Left lung (tissue), 14 donors: ENCODE measurements at places on chromosomes 7 and 10. TPM values are rescaled to one million over a fixed set of nuclear protein-coding genes. Genes with fewer than 3 reads are reported as not detected.

CALY gene
- total RNA-seq: not detected

LRMDA gene
- 21.0 TPM for total RNA-seq

CTAGE4 gene
- total RNA-seq: 5.0 TPM

GJC3 gene
- not detected for total RNA-seq

HPSE2 gene
- 0.50 TPM for total RNA-seq

AS3MT gene
- total RNA-seq: 4.7 TPM

SPRN gene
- total RNA-seq: not detected

FAM237B gene
- total RNA-seq: not detected

AKR1D1 gene
- not detected for total RNA-seq

ZNF485 gene
- 5.0 TPM for total RNA-seq

ATRNL1 gene
- 1.1 TPM for total RNA-seq

SHTN1 gene
- total RNA-seq: 36.3 TPM

BZW2 gene
- total RNA-seq: 50.8 TPM

MYL10 gene
- total RNA-seq: not detected

- H3K36me3 ChIP-seq: no peaks in the 10 kb centered on the region
- DNase-seq: no peak
- no peaks in the 10 kb centered on the region for H3K4me1 ChIP-seq
- H3K4me3 ChIP-seq: no peak overlapping the region
- no peaks in the 10 kb centered on the region for H3K27me3 ChIP-seq
- H3K27ac ChIP-seq: no peak overlapping the region
These were observed 303.1 kb downstream of the KCNMA1 start for GRCh38 chr10:77334501-77334900.

GRCh38 chr7:74656441-74656836, 1.1 kb upstream of the GTF2I start:
- no peaks in the 10 kb centered on the region for H3K36me3 ChIP-seq
- peak overlapping the region; percentile 99 for H3K4me3 ChIP-seq
- DNase-seq: peak; percentile 74
- peak overlapping the region; percentile 98 for H3K27ac ChIP-seq
- no peaks in the 10 kb centered on the region for H3K27me3 ChIP-seq

GRCh38 chr7:42342381-42342780, 105.4 kb upstream of the GLI3 start:
- DNase-seq: no peak
- no peaks in the 10 kb centered on the region for H3K27me3 ChIP-seq
- H3K36me3 ChIP-seq: no peaks in the 10 kb centered on the region
- H3K4me3 ChIP-seq: no peak overlapping the region

- DNase-seq: peak; percentile 42
- peaks cover 6% of the 10 kb centered on the region for H3K36me3 ChIP-seq
- H3K4me1 ChIP-seq: no peaks in the 10 kb centered on the region
- H3K27ac ChIP-seq: no peak overlapping the region
- H3K27me3 ChIP-seq: no peaks in the 10 kb centered on the region
These were observed 230.6 kb downstream of the MLLT10 start for GRCh38 chr10:21764466-21765189.

GRCh38 chr7:108283252-108283651, 153.1 kb upstream of the LAMB4 start:
- no peak overlapping the region for H3K27ac ChIP-seq
- no peak for DNase-seq
- H3K4me1 ChIP-seq: no peaks in the 10 kb centered on the region
- no peak overlapping the region for H3K4me3 ChIP-seq
- no peaks in the 10 kb centered on the region for H3K36me3 ChIP-seq

GRCh38 chr10:621981-622740, 67.3 kb downstream of the DIP2C start:
- H3K4me3 ChIP-seq: no peak overlapping the region
- peaks cover 12% of the 10 kb centered on the region for H3K4me1 ChIP-seq
- DNase-seq: no peak
- H3K36me3 ChIP-seq: no peaks in the 10 kb centered on the region
- H3K27me3 ChIP-seq: no peaks in the 10 kb centered on the region

DNA sequence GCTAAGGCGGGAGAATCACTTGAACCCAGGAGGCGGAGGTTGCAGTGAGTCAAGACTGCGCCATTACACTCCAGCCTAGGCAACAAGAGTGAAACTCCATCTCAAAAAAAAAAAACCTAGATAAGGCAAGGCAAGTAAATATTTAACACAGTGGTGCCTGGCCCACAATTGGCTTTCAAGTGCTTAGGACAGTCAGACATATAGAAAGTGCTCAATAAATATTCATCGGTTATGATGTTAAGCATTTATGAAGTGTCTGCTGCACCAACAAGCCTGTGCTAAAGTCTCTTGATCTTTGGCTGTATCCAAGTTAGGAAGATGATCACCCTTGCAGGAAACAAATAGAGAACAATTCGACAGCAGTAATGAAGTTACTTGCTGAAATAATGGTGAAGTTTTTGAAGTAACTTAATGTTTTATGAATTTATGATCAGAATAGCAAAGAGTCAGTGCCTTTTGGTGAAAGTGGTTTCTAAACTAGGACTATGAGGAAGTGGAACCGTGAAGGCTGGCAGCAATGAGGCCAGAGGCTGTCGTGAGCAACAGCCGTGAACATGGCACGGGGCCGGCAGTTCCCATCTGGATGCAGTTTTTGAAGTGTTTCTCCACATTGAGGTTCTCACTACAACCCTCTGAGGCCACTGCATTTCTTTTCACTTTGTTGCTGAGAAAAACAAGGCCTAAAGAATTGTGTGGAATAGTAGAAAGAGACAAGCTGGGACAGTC, 48.1 kb upstream of the GATA3 start:
- DNase-seq: no peak
- H3K27me3 ChIP-seq: no peaks in the 10 kb centered on the region
- H3K36me3 ChIP-seq: peaks cover 31% of the 10 kb centered on the region
- H3K27ac ChIP-seq: no peak overlapping the region

DNA sequence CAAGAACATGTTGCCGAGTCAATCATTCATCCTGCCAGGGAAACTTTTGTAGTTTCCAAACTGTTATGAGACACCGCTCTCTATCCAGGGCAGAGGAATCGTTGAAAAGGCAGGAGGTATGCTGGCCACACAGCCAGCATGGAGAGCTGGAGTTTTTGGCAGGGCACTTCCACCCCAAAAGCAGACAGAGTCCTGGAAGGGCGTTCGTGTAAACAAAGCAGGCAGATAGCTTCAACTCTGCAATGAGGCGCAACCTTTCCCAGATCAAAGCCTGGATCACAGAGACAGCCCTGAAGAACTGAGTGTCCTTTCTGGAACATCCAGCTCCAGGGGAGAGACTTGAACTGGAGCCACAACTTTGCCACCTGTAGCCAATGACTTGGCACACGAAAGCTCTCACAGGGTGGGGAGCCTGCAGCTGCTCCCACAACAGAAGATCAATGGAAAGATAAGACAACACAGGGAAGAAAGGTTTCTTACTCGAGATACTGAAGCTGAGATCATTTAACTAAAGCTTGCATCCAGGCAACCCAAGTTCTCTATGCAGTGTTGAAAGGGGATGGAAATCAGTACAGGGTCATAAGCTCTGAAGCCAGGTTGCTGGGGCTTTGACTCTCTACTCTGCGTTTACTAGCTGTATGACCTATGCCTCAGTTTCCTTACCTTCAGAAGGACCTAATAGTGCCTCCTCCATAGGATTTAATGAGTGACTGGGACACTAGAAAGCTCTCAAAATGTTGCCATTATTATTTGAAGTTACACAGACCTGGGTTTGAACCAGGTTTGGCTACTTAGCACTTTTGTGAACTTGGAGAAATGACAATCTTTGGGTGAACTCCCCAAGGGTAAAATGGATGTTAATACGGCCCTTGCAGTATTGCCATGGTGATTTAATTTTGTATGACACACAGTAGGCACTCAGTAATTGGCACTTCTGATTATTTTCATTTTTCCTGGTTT, 434.8 kb upstream of the NPVF start:
- H3K27ac ChIP-seq: no peak overlapping the region
- no peaks in the 10 kb centered on the region for H3K4me1 ChIP-seq
- H3K4me3 ChIP-seq: no peak overlapping the region
- H3K36me3 ChIP-seq: no peaks in the 10 kb centered on the region
- H3K27me3 ChIP-seq: no peaks in the 10 kb centered on the region

- H3K27me3 ChIP-seq: no peaks in the 10 kb centered on the region
- H3K4me1 ChIP-seq: peaks cover 98% of the 10 kb centered on the region
- no peaks in the 10 kb centered on the region for H3K36me3 ChIP-seq
- peak overlapping the region; percentile 98 for H3K27ac ChIP-seq
- H3K4me3 ChIP-seq: no peak overlapping the region
These were observed 95.4 kb downstream of the FAM53B start for GRCh38 chr10:124648738-124649137.

DNA sequence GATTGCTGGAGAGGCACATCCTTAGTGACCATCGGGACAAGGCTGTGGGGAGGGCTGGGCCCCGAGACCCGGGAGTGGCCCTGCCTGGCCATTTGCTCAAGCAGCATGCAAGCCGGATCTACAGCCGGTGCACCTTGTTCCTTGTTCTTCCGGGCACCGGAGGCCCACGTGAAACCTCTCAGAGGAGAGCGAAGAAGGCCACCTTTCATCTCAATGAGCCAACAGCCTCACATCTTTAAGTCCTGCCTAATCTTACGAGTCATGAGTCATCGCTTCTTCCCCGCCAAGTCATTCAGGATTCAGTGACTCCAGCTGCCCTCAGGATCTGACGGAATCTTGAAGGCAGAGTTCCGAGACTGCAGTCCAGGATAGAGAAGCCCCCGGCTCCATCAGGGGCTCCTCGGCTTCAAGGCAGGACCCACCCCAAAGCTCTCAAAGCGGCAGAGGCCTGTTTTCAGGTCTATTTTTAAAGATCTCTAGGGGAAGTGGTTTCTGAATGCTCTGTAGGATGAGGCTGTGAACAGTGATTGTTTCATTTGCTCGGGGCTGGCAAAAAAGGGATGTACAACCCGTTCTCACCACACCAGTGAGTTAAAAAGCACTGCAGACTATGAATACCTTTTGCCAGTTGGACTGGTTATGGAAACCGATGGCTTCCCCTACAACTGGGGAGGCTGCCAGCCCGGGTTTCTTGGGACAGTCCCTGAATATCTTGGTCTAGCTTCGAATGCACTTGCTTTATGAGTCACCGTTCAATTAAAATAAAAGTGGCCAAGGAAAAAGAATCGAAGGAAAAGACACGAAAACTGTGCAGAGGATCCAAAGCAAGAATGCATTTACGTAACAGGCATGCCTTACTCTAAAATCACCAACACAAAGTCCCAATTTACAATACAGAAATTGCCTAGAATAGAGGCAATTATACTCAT, 57.2 kb upstream of the ECHDC3 start:
- peaks cover 25% of the 10 kb centered on the region for H3K4me1 ChIP-seq
- no peak overlapping the region for H3K4me3 ChIP-seq
- peak overlapping the region; percentile 70 for H3K27ac ChIP-seq
- H3K36me3 ChIP-seq: no peaks in the 10 kb centered on the region

DNA sequence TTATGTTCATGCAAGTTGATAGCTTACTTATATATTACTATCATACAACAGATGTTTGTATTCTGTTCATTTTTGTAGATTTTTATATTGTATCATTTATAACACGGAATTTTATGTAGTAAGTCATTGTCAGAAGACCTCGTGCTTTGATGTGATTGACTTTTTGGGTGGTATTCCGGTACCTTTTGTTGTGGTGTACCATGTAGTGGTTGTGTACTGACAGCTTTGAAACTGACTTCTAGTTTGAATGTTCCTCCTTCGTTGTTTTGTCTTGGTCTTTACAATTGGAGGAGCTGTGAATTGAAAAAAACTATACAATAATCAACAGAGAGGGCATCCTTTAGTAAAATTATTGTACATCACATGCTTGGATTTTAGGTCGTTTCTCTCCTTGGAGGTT, 61.5 kb downstream of the WAC start:
- peak overlapping the region; percentile 25 for H3K27ac ChIP-seq
- H3K36me3 ChIP-seq: no peaks in the 10 kb centered on the region
- H3K4me3 ChIP-seq: no peak overlapping the region
- H3K27me3 ChIP-seq: no peaks in the 10 kb centered on the region
- peaks cover 29% of the 10 kb centered on the region for H3K4me1 ChIP-seq

GRCh38 chr7:2856388-2857169, 12.5 kb upstream of the GNA12 start:
- no peak overlapping the region for H3K4me3 ChIP-seq
- H3K36me3 ChIP-seq: no peaks in the 10 kb centered on the region
- H3K27ac ChIP-seq: no peak overlapping the region
- no peaks in the 10 kb centered on the region for H3K4me1 ChIP-seq
- DNase-seq: no peak

DNA sequence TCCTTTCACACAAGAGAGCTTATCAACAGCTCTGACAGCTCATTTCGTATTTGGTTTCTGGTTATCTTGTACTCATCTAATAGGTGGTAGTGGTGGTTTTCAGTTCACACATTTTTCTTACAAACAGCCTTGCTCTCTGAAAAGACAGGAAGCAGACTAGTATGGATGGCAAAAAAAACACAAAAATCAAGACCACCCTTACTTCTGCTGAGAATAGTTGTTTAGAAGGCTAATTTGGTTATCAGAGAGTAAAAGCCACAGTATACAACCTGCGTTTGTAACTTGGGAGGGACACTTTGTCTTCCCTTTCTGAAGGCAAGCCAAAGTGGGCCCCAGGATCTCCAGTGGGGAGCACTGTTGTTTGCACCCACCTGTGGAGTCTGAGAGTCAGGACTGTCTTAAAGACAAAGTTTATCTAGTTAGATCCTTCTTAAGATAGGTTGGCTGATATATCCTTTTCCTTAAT, 68.0 kb downstream of the PIP4K2A start:
- H3K4me3 ChIP-seq: no peak overlapping the region
- no peaks in the 10 kb centered on the region for H3K27me3 ChIP-seq
- H3K27ac ChIP-seq: no peak overlapping the region
- DNase-seq: no peak
- no peaks in the 10 kb centered on the region for H3K36me3 ChIP-seq

DNA sequence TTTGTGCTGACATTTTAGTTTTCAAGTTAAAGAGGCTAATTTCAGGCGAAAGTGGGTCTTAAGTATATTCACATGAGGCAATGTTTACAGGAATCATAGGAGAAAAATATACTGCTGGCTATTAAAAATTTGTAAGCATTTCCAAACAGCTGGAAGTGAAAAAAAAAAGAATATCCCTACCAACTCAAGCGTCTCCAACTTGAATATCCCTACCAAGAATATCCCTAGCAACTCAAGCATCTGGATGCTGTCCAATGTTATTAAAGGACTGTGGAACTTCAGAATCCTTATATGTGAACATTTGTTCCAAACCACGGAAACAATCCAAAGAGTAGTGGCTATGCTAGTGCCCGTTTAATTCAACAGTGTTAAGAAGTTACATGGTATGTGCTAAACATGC, 1303.0 kb downstream of the GATA3 start:
- no peaks in the 10 kb centered on the region for H3K36me3 ChIP-seq
- H3K27me3 ChIP-seq: no peaks in the 10 kb centered on the region
- H3K4me1 ChIP-seq: no peaks in the 10 kb centered on the region
- H3K4me3 ChIP-seq: no peak overlapping the region
- no peak overlapping the region for H3K27ac ChIP-seq

GRCh38 chr10:74500816-74501215, 325.6 kb upstream of the KAT6B start:
- no peaks in the 10 kb centered on the region for H3K36me3 ChIP-seq
- H3K27ac ChIP-seq: no peak overlapping the region
- peaks cover 2% of the 10 kb centered on the region for H3K4me1 ChIP-seq
- H3K27me3 ChIP-seq: no peaks in the 10 kb centered on the region
- DNase-seq: no peak
- no peak overlapping the region for H3K4me3 ChIP-seq

GRCh38 chr7:115600207-115600606, 430.4 kb downstream of the TFEC start:
- no peak overlapping the region for H3K4me3 ChIP-seq
- no peaks in the 10 kb centered on the region for H3K4me1 ChIP-seq
- DNase-seq: no peak
- no peaks in the 10 kb centered on the region for H3K27me3 ChIP-seq
- no peaks in the 10 kb centered on the region for H3K36me3 ChIP-seq
- H3K27ac ChIP-seq: no peak overlapping the region
